ENCODE measurements at places on chromosomes 3 and 15.

DNA sequence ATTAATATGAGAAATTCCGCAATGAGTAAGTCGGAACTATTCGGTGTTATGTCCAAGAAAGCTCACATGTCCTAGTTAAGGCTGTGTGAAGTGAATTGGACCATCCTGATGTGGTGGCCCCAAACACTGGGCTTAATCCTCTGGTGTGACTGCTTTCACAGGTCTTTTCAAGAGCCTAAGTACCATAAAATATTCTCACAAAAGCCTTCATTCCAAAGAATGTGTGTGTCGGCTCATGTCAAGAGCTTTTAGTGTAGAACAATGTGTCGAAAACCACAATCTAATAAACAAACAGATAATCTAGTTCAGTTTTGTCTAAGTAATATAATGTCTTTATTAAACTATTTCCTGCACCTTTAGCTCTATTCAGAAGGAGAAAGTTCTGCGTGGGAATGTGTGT, 311.4 kb downstream of the LPP start:
- no peak for DNase-seq

DNA sequence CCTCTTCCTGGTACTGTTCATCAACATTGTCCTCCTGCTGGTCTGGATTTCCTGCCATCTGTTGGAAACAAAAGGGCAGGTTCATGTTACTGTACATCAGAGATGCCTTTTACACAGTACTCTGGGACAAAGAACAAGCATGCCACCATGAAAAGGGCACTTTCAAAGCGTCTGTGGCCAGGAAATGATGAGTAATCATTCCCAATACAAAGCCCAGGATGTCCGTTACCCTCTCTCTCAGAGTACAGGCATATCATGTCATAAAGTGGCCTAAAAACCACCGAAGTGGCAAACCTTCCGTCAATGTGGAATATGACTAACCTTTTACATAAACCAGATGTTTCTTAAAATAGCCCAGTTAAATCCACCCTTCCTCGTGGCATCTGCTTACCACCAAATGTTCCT, 71.2 kb downstream of the GOLIM4 start:
- DNase-seq, result no peak

DNA sequence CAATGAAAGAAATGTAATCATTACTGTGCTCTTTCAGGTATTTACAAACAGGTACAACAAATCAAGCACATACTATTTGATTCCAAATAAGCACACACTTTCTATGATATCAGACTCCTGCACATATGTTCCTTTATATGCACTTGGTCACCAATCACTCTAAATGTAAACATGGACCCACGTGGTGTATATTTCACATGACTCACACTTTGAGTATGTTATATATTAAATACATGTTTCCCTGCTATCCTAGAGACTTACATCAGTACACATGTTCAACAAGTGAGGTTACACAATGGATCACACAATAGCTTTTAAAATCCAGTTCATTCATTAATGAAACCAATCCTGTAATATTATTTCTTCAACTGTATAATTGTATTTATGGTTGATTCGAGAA, 683.5 kb downstream of the NR2F2 start:
- DNase-seq, result no peak

DNA sequence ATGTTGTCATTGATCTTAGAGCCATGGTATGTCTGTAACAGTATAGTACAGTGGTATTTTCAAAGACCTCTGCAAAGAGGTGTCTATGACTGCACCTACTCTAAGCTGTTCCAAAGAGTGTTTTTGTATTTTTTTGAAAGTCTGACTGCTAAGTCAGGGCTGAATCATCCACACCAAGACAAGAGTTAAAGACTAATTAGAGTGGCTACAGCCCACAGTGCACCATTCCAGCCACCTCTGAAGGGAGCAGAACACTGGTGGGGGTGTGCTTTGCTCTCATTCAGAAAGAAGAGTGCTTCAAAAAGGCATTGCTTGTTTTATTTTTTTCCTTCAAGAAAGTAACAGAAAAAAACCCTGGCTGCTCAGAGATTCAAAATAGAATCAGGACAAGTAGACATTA, 301.4 kb downstream of the GABRG3 start:
- no peak for DNase-seq

GRCh38 chr3:87359826-87360225, 83.4 kb upstream of the POU1F1 start:
- DNase-seq, result no peak

DNA sequence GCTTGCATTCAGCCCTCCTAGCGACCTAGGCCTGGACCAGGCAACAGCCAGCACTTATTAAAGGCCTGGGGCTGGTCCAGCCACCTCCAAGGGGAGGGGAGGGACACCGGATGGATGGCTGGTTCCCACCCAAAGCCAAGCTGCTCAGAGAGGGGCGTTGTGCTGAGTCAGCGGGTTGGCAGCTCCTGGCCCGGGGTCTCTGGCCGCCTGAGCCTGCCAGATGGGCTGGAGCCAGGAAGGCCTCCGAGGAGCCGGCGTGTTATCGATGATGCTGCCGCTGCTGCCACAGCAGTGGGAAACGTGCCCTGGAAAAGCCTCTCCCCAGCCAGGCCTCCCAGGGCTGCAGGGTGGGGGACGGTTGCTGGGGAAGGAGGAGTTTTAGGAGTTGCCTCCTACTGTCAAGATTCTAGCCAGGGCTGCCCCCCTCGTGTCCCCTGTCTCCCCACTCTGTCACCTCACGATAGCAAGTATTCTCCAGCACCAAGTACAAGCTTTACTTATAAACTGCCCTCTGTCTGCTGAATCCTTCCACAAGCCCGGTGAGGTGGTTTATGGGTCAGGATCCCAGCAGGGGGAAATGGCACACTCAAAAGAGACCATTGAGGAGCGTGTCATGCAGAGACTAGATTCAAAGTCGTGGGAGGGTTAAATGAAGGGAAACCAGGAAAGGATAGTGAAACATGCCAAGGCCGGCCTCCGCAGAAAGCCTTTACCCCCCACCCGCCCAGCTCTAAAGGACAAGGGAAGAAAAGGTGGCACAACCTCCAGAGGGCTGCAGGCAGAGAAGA, 43.2 kb upstream of the TSEN2 start:
- no peak for DNase-seq

- DNase-seq, result no peak
Measured at GRCh38 chr3:37662785-37663184, 198.9 kb upstream of the CTDSPL start.

DNA sequence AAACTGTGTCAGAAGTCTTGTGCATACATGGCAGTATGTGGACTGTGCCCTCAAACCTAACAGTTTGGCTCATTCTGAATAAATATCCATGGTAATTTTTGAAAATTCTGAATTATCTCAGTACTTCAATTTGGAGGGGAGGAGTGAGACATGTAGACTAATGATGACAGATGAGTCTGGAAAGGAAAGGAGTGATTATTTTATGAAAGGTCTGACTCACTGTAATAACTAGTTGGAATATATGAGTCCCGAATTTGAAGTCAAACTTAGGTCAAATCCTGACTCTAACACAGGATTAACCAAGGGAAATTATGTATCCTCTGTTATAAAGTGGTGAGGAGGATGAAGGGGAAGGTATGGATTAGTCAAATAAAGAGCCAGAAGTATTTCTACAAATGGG, 38.6 kb downstream of the SUCNR1 start:
- DNase-seq, result no peak

GRCh38 chr3:126433496-126434263, 39.0 kb downstream of the CFAP100 start:
- DNase-seq, result no peak

GRCh38 chr3:127384717-127385539, 97.1 kb upstream of the PRR20G start:
- DNase-seq, result no peak

DNA sequence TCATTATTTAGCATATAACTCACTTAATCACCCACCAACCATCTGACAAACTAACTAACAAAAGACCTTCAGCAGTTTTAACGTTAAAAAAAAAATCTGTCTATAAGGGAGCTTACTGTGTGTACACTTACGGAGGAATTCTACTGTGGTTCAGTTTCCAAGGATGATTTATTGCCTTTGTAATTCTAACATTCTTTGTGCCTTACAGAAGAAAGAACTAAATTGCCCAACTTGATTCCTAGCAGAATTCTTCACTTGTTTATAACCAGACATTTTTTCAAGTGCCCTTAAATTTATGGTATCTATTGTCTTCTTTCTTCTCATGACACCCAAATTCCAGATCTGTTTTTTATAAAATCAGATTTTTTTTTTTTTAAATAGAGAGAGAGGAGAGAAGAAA, 119.7 kb upstream of the IGSF10 start:
- no peak for DNase-seq

DNA sequence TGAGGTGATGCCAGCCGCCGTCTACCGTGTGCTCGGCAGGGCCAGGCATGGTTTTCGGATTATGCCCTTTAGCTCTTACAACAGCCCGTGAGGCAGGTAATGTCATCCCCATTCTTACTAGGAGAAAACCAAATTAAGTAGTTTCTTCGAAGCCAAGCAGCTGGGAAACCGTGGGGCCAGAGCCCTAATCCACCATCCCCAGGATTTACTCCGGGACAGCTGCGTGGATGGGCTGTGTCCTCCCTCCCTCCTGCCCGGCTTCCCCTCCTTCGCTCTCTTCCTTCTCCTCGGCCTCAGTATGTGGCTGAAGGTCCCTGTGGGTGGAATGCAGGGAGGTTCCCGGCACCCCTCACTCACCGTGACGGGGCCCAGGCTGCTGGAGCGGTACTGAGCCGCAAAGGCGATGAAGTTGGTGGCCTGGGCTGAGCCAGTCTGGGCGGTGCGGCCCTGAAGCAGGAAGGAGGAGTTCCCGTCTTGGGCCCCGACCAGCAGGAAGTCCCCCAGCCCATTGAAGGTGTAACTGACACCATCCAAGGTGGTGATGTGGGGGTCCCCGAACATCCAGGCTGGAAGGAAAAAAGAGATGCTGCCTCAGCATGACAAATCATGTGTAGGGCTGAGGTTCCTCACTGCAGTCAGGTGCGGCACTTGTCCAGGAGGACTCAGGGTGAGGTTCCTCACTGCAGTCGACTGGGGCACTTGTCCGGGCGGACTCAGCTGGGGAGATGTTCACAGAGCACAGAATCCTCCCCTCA, 42.5 kb downstream of the MUC20 start:
- no peak for DNase-seq

GRCh38 chr15:28904541-28905315, 19.0 kb downstream of the APBA2 start:
- no peak for DNase-seq

- DNase-seq, result no peak
Measured at GRCh38 chr15:63986751-63987341, 59.4 kb downstream of the DAPK2 start.

GRCh38 chr15:73724212-73724611, 28.9 kb downstream of the INSYN1 start:
- no peak for DNase-seq

- DNase-seq, result no peak
Measured at GRCh38 chr15:31292391-31293015, 34.1 kb upstream of the KLF13 start.

- no peak for DNase-seq
Measured at GRCh38 chr3:23480329-23480714, 277.2 kb downstream of the UBE2E2 start.

- DNase-seq, result no peak
Measured at GRCh38 chr15:62275831-62276230, 110.7 kb upstream of the C2CD4B start.

Measured in HuH-7 (cell line).